ENCODE measurements at places on chromosomes 1 and 21.

DNA sequence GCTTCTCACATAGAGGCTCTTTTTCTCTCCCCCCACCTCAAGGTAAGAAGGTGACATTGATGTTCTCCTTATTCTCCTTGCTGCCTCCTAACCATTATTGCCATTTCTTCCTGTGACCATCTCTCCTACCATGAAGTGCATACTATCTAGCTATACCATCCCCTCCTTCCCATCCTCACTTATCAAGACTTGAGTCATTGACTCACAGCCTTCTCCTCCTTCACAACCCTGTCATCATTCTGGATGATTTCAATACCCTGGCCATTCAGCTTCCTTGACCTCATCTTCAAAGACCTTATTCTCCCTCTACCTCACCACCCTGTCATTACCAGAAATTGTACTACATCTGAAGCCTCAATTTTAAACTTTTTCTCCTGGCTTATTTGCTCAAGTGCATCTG, 10.9 kb upstream of the HIPK1 start:
- DNase-seq, result no peak

GRCh38 chr1:228185641-228185965, 20.0 kb downstream of the IBA57 start:
- no peak for DNase-seq

DNA sequence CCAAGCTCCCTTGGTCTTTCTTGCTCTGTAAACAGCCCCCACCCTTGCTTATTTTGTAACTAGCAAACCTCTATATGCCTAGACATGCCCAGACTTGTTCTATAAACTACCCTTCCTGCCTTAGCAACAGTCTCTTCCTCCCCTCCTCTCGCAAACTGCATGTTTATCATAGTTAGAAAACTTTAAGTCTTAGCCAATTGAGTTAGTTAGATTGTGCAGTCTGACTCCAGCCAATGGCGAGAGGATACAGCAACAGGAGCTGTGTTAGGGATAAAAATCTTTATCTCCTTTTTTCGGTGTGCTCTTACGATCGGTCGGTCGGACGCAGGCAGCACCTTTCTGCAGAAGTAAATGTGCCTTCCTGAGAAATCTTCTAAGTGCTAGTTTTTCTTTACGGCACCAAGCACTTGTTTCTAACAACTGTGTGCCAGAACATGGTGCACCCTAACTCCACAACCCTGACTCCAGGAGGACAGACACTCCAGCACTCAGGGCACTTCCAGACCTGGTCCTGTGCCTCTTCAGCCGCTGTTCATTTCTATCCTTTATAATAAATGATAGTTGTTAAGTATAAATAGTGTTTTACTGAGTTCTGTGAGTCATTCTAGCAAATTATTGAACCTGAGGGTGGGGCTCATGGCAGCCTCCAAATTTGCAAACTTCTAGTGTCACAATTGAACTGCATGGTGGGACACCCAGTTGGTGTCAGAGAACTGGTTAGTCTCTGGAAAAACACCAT, 25.7 kb upstream of the GNG4 start:
- DNase-seq, result no peak

DNA sequence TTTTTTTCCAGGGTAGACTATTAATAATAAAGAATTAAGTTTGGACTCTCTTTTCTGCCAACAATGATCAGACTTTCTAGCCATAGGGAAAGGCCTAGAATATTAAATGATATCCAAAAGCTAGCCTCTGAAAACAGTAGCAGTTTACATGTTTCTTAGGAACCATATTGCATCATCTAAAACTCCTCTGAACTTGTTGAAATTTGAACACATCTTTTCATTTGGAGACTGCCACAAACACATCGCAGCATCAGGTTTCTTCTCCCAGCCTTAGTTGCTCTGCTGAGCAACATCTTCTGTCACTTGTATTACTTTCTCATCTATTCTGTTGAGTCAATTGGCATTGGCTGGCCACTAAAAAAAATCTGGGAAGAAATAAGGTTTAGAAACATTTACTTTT, 63.2 kb upstream of the GNG4 start:
- DNase-seq, result no peak

DNA sequence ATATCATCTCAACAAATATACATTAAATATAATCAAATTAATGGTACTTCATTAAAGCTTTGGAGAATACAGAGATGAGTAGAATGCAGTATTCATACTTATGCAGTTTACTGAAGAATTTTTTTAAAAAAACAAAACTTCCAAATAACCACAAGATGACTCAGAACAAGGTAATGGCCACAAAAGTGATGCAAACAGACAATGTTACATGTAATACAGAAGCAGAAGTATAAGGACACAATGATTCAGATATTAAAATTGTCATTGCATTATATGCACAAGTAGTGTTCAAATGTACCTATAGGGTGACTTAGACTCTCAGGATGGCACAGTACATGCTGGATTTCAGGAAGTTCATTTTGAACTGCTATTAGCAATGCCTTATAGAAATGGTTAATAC, 227.2 kb upstream of the ST6GALNAC5 start:
- peak; percentile 49 for DNase-seq

GRCh38 chr1:204230211-204230610, 16.4 kb upstream of the GOLT1A start:
- no peak for DNase-seq

- peak; percentile 76 for DNase-seq
Observed at GRCh38 chr1:92291372-92291999, 7.3 kb downstream of the GLMN start.

- DNase-seq, result peak; percentile 59
Observed at GRCh38 chr1:86205741-86206140, 49.2 kb upstream of the COL24A1 start.

DNA sequence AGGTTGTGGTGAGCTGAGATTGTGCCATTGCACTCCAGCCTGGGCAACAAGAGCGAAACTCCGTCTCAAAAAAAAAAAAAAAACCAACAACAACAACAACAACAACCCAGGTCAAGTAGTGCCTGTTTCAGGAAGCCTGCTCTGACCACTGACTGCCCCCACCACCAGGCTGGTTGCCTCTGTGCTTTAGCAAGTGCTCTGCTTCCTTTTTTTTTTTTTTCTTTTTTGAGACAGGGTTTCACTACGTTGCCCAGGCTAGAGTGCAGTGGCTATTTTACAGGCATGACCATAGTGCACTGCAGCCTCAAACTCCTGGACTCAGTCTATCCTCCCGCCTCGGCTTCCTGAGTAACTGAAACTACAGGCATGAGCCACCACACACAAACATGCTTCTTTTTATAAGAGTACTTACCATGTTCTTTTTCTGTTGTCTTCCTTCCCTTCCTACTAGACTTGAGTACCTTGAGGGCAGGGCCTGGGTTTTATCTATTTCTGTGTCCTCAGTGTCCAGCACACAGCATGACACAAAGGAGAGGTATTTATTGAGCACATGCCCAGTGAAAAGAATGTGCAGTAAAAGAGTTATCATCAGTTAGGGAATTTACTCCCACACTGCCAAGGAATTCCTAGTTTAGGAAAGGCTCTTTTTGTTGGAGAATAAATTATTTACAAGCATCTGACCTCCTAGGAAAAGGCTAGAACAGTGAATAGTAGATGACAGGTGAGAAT, 9.9 kb upstream of the COA7 start:
- DNase-seq, result peak; percentile 80

- DNase-seq, result no peak
Observed at GRCh38 chr1:167413328-167413727, 105.0 kb downstream of the CD247 start.

GRCh38 chr1:86466109-86466844, 2.5 kb upstream of the CLCA1 start:
- no peak for DNase-seq

DNA sequence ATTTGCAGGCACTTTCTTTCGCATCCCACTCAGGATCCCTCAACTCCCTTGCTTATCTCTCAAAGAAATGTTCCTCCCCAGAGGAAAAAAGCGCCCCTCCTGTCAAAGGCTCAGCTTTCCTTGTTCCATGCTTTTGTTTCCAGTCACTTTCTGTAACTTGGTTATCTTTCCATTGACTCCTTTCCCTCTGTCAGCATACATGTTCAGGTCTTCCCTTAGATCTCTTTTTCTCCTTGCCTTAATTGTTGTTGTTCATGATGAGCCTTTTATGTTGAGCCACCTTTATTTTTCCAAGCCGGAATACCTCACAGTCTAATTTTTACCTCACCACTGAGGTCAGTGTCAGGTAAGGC, 46.5 kb upstream of the PODN start:
- no peak for DNase-seq

DNA sequence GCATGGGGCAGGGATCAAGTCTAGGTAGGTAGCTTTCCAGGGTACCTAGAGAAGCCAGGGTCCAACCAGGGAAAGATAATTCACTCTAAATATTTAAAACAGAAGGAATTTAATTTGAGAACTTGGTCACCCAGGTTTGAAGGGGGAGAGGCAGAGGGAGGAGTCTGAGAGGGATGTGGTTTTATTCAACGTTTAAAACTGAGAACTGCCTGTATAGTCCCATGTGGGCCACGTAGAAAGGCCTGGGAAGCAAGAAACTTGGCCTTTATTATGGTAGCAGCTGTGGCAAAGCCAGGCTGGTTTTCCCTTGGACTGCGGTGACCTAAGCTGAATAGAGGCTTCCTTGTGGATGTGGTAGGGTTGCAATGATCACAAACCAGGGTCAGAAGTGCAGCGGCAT, 42.0 kb upstream of the DUSP10 start:
- no peak for DNase-seq

- no peak for DNase-seq
Observed at GRCh38 chr1:61107638-61108037, 25.3 kb downstream of the NFIA start.

DNA sequence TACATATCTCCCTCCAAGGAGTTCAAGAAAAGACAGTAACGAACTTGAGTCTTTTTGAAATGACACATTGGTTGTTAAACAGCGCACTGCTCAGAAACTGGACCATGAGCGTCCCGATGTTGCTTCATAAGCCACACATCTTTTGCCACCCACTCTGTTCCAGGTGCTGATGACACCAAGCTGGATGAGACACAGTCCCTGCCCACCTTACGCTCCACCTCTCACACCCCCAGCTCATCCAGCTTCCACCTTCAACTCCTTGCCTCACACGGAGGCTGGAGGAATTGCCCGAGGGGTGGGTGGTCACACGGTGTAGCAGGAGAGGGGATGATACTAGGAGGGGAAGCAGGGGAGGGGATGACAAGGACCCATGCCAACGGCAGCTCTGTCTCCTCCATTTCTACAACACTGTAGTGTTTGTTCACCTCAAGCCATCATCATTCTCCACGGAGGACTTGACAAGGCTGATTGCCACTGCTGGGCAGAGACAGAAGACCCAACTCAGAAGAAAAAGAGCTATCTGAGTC, 148.5 kb upstream of the TNR start:
- no peak for DNase-seq

- no peak for DNase-seq
Observed at GRCh38 chr1:992362-992761, 7.5 kb downstream of the HES4 start.

- DNase-seq, result no peak
Observed at GRCh38 chr1:185488808-185489207, 171.8 kb upstream of the IVNS1ABP start.

All from ELR (cell line).